ENCODE measurements at places on chromosomes 7 and 10. TPM values are rescaled to one million over a fixed set of nuclear protein-coding genes. Genes with fewer than 3 reads are reported as not detected.

The TAS2R3 gene
- 1.1 TPM for total RNA-seq

The AGR3 gene
- not detected for total RNA-seq

The TACR2 gene
- total RNA-seq: 0.27 TPM

The OPN4 gene
- total RNA-seq: not detected

The H2BK1 gene
- total RNA-seq: not detected

The PDK4 gene
- total RNA-seq: 0.81 TPM

The LRRC61 gene
- 46.6 TPM for total RNA-seq

The CAMK2B gene
- total RNA-seq: under 0.01 TPM

The MPP7 gene
- total RNA-seq: 7.8 TPM

The VSIR gene
- total RNA-seq: 109 TPM

The FAM25A gene
- not detected for total RNA-seq

The TMEM273 gene
- total RNA-seq: 1.6 TPM

The LRRC18 gene
- total RNA-seq: not detected

The PVRIG gene
- total RNA-seq: 0.54 TPM

The EPO gene
- not detected for total RNA-seq
